Mesothelial cell of epicardium (in vitro differentiated cells): ENCODE measurements at places on chromosomes 5 and 9. TPM values are rescaled to one million over a fixed set of nuclear protein-coding genes. Genes with fewer than 3 reads are reported as not detected.

- no peak overlapping the region for H3K4me3 ChIP-seq
- DNase-seq, result no peak
- peaks cover 21% of the 10 kb centered on the region for H3K4me1 ChIP-seq
Observed at GRCh38 chr5:96942911-96943310, 7.0 kb downstream of the LNPEP start.

The HAVCR1 gene
- total RNA-seq, result 0.20 to 0.66 TPM (median 0.25 TPM) in 3 replicates

- H3K27me3 ChIP-seq, result no peaks in the 10 kb centered on the region
- no peak overlapping the region for H3K4me3 ChIP-seq
- H3K36me3 ChIP-seq, result no peaks in the 10 kb centered on the region
- peaks cover 5% of the 10 kb centered on the region for H3K4me1 ChIP-seq
Observed at GRCh38 chr5:97888439-97888838, 705.4 kb upstream of the RIOK2 start.

The C9 gene
- total RNA-seq, result not detected in 3 replicates

- no peak overlapping the region for H3K4me3 ChIP-seq
- no peak overlapping the region for H3K27ac ChIP-seq
- no peaks in the 10 kb centered on the region for H3K27me3 ChIP-seq
Observed at GRCh38 chr9:23693374-23693773, 132.7 kb downstream of the ELAVL2 start.
